ENCODE measurements at places on chromosomes 5 and 9. TPM values are rescaled to one million over a fixed set of nuclear protein-coding genes. Genes with fewer than 3 reads are reported as not detected.

GRCh38 chr5:171494452-171495121 lies 75.1 kb downstream of the FGF18 start:
- no peak for DNase-seq

- DNase-seq, result no peak
Observed at GRCh38 chr9:107294756-107295155, 11.7 kb downstream of the RAD23B start.

DNA sequence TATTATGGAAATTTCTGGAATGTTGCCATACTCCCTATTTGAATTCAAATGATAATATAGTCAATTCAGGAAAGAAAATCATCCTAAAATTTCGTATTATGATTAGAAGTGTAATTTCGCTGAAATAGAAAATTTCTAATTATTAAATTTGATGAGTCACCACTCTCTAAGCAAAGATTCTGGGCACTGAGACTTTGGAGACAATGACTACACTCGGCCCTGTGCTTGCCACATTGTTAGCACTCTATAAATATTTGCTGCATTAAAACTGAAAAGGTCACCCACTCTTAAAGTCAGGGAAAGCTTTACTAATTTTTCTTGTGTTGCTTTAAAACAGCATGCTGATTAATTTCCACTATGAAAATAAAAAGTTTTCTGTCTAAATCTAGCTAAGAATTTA lies 240.3 kb downstream of the TLE4 start:
- DNase-seq, result no peak

GRCh38 chr9:26358836-26359235 lies 533.8 kb downstream of the CAAP1 start:
- DNase-seq, result no peak

DNA sequence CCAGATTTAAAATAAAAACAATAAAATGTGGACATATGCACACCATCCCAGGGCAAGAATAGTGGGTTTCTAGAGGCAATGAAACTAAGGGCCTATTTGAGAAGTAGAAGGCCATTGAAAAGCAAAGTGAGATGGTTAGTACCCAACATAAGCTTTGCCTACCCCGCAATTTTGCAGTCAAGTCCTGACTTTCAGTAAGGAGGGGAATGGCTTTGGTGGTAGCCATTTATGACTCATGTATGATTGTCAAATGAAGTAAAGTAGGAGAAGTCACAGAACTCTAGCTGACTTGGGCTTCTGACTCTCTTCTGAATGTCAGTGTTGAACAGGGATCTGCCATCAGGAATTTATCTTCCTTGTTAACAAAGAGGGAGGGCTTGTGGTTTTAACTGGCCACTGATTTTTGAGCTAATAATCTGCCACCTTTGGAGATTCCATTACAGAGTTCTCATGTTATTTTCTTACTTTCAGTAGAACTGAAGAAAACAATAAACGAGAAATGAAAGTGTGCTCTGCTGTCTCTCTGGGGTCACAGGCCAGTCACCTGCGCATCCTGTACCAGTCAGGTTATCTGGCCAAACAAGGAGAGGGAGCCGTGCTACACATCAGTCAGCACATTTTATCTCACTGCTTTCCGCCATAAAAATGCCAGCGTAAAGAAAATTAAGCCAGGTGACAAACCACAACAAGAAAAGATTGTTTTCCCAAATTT lies 14.3 kb upstream of the SNCAIP start:
- DNase-seq, result no peak

LIX1 gene
- not detected for total RNA-seq

ICE1 gene
- 10.5 TPM for total RNA-seq
